ENCODE measurements at places on chromosomes 13 and 19. TPM values are rescaled to one million over a fixed set of nuclear protein-coding genes. Genes with fewer than 3 reads are reported as not detected.

- peaks cover 7% of the 10 kb centered on the region for H3K4me1 ChIP-seq
- H3K27ac ChIP-seq = no peak within 1 kb of the TSS
- DNase-seq = no peak
- H3K36me3 ChIP-seq = no peaks in the 10 kb centered on the region
- H3K4me3 ChIP-seq = no peak within 1 kb of the TSS
- peaks cover 59% of the 10 kb centered on the region for H3K27me3 ChIP-seq
These were observed at the start of gene PLK5 for GRCh38 chr19:1523412-1524286. PLK5 (plus strand) TSS chr19:1524077; CDS start chr19:1526997, 2,920 bp downstream.

GRCh38 chr19:821231-821824 is 427 bp downstream of the PLPPR3 start:
- DNase-seq = no peak
- no peak overlapping the region for H3K27ac ChIP-seq
- H3K4me3 ChIP-seq = peak overlapping the region; percentile 54
- H3K36me3 ChIP-seq = peaks cover 4% of the 10 kb centered on the region

DNA sequence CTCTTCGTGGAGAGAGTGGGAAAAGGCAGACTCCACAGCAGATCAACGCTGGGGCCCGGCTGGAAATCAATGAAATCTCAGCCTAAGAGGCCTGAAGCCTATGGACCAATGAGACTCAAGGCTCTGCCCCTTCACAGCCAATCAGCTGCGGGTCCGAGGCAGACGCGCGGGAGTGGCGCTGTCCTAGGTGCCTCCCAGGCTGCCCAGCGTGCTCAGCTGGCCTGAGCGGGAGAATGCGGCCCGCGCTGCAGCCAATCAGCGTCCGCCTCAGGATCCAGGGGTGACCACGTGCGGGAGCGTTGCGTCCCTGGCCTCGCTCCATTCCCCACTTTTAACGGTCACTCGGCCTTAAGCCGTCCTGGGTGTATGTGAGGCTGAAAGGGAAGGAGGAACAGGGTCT is at the start of gene ZBTB32:
Gene ZBTB32 (plus strand): TSS at position 341 of the 400 bp plus-strand sequence. CDS start 10,069 bp downstream, outside the sequence.
- peak; percentile 14 for DNase-seq
- H3K27ac ChIP-seq = no peak within 1 kb of the TSS
- no peaks in the 10 kb centered on the region for H3K36me3 ChIP-seq
- H3K27me3 ChIP-seq = peaks cover 6% of the 10 kb centered on the region

DNA sequence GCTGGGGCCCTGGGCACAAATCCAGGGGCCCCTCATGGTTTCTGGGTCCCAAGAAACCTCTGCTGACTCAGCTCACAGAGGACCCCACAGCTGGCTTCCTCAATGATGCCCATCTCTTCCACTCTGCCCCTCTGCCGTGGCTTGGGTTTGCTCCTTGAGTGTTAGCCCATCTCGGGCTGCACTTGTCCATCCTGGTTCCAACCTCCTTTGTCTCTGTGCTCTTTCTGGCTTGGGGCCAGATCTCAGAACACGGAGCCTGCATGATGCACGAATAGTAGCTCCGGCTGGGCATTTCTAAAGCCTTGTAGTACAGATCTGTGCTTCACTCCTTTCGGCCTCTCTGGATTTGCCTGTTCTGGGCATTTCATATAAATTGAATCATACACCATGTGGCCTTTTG is 53.8 kb downstream of the F2RL3 start:
- H3K4me3 ChIP-seq = no peak overlapping the region
- no peaks in the 10 kb centered on the region for H3K4me1 ChIP-seq
- peaks cover 6% of the 10 kb centered on the region for H3K36me3 ChIP-seq
- no peak overlapping the region for H3K27ac ChIP-seq
- H3K27me3 ChIP-seq = no peaks in the 10 kb centered on the region

Gene CNFN
- total RNA-seq = 2.2 TPM

DNA sequence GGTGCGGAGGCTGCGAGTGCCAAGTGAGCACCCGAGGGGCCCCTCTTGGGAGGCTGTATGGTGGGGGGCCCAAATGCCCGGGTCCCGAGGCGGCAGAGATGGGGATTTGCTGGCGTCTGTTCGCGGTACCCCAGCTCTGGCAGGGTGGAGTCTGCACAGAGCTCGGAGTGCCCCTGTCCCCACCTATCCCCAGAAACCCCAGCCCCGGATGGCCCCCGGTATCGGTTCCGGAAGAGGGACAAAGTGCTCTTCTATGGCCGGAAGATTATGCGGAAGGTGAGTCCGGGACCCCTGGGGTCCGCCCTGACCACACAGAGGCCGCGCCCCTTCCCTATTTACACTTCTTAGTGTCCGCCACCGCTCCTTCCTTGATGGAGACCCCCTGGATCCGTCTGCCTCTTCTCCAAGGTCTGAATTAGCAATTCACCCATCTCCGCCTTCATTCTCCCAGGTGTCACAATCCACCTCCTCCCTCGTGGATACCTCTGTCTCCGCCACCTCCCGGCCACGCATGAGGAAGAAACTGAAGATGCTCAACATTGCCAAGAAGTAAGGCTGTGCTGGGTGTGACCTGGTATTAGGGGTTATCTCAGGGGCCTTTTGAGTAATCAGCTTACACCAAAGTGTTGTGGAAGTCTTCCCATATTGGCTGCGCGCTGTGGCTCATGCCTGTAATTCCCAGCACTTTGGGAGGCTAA is 630 bp downstream of the PNPLA6 start:
- no peaks in the 10 kb centered on the region for H3K27me3 ChIP-seq
- H3K4me1 ChIP-seq = peaks cover 20% of the 10 kb centered on the region
- peak overlapping the region; percentile 99 for H3K4me3 ChIP-seq
- H3K36me3 ChIP-seq = peaks cover 3% of the 10 kb centered on the region
- H3K27ac ChIP-seq = peak overlapping the region; percentile 52

Gene APOC4
- not detected for total RNA-seq

- DNase-seq = no peak
- no peaks in the 10 kb centered on the region for H3K27me3 ChIP-seq
- no peak overlapping the region for H3K4me3 ChIP-seq
These were observed 22.9 kb downstream of the ITM2B start for GRCh38 chr13:48255954-48256353.

- peaks cover 48% of the 10 kb centered on the region for H3K4me1 ChIP-seq
- H3K27me3 ChIP-seq = no peaks in the 10 kb centered on the region
- DNase-seq = no peak
- peak overlapping the region; percentile 96 for H3K27ac ChIP-seq
- H3K36me3 ChIP-seq = no peaks in the 10 kb centered on the region
- H3K4me3 ChIP-seq = peak overlapping the region; percentile 99
These were observed 324 bp downstream of the RUVBL2 start for GRCh38 chr19:48994035-48994386.

- H3K27ac ChIP-seq = no peak overlapping the region
- peaks cover 5% of the 10 kb centered on the region for H3K4me1 ChIP-seq
- no peaks in the 10 kb centered on the region for H3K27me3 ChIP-seq
- no peak overlapping the region for H3K4me3 ChIP-seq
These were observed 3.7 kb downstream of the CDC34 start for GRCh38 chr19:535017-535835.

Gene SULT2B1
- total RNA-seq = not detected

GRCh38 chr13:22111961-22112360 is 441.1 kb downstream of the FGF9 start:
- H3K27ac ChIP-seq = peak overlapping the region; percentile 76
- H3K27me3 ChIP-seq = no peaks in the 10 kb centered on the region
- DNase-seq = no peak
- no peaks in the 10 kb centered on the region for H3K36me3 ChIP-seq
- H3K4me1 ChIP-seq = peaks cover 29% of the 10 kb centered on the region

GRCh38 chr19:44689290-44690130 is 9.4 kb upstream of the CEACAM16 start:
- DNase-seq = peak; percentile 84
- no peak overlapping the region for H3K4me3 ChIP-seq
- no peaks in the 10 kb centered on the region for H3K27me3 ChIP-seq
- no peaks in the 10 kb centered on the region for H3K36me3 ChIP-seq

Gene KIRREL2
- 4.5 TPM for total RNA-seq

Gene KIR2DL3
- not detected for total RNA-seq

DNA sequence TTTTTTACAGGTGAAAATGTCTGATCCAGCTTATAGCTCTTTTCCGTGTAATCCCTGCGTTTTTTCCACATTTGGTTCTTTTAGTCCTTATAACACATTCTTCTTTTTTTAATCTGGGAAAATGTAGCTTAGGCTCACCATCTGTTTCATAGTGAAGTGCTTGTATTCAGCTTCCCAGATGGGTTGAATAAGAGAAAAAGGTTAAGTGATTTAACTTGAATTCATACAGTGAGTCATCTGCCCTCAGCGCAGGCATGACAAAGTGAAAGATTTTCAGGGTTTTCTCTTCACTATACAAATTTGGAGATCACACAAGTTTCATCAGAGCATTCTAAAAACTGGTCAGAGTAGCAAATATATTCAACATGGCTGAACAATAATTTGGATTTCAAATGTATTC is 224.8 kb downstream of the SPRY2 start:
- peaks cover 22% of the 10 kb centered on the region for H3K4me1 ChIP-seq
- H3K27ac ChIP-seq = peak overlapping the region; percentile 25
- no peaks in the 10 kb centered on the region for H3K36me3 ChIP-seq
- H3K4me3 ChIP-seq = no peak overlapping the region
- DNase-seq = no peak

Gene KIR2DL4
- total RNA-seq = not detected

DNA sequence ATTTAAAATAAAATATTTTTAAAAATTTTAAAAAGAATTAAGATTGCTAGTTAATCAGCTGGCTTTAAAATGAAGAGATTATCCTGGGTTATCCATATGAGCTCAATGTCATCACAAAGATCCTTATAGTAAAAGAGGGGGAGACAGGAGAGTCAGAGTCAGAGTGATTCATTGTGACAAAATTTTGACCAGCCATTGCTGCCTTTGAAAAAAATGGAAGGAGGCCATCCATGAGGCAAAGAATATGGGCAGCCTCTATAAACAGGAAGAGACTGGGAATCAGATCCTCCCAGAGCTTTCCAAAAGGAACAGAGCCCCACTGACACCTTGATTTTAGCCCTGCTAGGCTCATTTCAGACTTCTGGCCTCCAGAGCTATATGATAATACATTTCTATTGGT is 9.3 kb upstream of the RUBCNL start:
- no peaks in the 10 kb centered on the region for H3K27me3 ChIP-seq
- no peaks in the 10 kb centered on the region for H3K36me3 ChIP-seq
- peak overlapping the region; percentile 16 for H3K27ac ChIP-seq
- no peak overlapping the region for H3K4me3 ChIP-seq

Gene DACH1
- 24.6 TPM for total RNA-seq

DNA sequence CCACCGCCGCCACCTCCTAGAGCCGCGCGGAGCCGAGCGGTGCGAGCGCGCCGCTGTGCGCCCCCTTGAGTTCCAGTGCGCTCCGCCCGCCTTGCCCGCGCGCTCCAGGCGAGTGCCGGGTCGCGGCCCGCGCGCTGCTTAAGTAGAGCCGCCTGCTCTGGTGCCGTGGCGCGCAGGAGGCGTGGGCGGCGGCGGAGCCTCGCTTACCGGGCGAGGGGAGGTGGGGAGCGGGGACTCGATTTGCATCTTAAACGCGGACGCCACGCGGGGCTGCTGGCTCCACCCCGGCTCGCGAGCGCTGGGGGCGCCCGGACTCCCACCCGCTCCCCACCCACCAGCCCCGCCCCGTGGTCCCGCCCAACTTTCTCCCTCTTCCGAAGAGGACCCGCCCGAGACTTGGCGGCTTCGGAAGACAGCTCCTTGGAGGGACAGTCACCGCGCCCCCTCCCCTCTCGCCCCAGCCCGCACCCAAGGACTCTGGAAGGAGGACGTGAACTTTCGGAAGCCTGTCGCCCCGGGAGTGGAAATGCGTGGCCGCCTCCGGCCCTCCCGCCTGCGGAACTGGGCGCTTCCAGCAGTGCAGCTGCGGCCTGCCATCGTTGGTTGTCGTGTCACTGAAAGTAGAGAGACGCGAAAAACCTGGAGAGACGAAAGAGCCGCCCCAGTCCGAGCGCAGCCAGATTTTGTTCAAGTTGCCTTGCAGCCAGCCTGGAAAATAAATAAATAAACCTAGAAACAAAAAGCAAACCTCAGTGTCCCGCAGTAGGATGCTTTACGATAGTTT is at the start of gene KCTD12:
Gene KCTD12 (minus strand): TSS at position 114 of the 784 bp plus-strand sequence. CDS start 257 bp downstream, outside the sequence.
- H3K4me3 ChIP-seq = peak within 1 kb of the TSS; percentile 90
- peaks cover 22% of the 10 kb centered on the region for H3K4me1 ChIP-seq
- H3K27me3 ChIP-seq = peaks cover 72% of the 10 kb centered on the region
- peak; percentile 66 for DNase-seq

Gene PTGIR
- total RNA-seq = not detected

Gene BRCA2
- total RNA-seq = 26.4 TPM
